Esophagus squamous epithelium (tissue), 5 donors: ENCODE measurements at places on chromosomes 4 and X.

- no peak for DNase-seq
These were observed 868 bp downstream of the PLS3 start for GRCh38 chrX:115561605-115562479.

- DNase-seq: no peak
These were observed 590.3 kb downstream of the PACRGL start for GRCh38 chr4:21290562-21290961.

DNA sequence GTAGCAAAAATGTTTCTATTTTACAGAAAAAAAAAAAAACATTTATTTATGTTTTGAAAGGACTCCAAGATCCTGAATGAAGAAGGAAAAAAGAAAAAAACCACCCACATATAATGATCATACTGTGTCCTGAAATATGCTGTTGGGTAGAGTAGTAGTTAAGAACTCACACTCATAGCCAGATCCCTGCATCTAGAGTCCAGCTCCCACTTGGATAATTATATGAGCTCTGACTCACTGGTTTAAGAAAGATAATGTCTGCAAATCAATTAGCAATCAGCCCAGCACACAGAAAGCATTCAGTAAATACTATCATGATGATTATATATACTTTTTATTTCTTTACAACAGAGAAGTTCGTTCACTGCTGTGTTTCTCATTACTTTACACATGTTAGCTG is 46.7 kb upstream of the MXRA5 start:
- DNase-seq: no peak

GRCh38 chr4:124839786-124840390 is 127.4 kb upstream of the ANKRD50 start:
- DNase-seq: no peak

GRCh38 chr4:27129871-27130366 is 269.3 kb downstream of the STIM2 start:
- no peak for DNase-seq

DNA sequence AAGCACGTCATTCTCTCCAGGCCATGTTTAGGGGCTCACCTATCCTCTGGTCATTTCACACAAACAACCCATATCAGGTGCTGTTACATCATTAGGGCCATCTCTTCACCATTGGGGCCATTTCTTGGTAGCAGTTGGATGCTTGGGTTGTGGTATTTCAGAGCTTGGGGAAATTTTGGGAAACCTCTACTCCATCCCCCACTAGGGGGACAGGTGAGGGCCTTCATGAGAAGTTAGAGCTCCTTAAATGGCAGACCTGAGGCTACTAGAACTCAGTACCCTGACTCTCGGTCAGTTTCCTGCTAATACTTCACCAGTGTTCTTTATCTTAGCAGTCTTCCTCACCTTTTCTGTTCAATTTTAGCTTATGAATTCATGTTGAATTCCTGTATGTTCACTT is 50.2 kb downstream of the ZNF827 start:
- no peak for DNase-seq

- DNase-seq: no peak
These were observed 61.0 kb downstream of the HPRT1 start for GRCh38 chrX:134520860-134521390.

- no peak for DNase-seq
These were observed 332.1 kb downstream of the ARAP2 start for GRCh38 chr4:35912174-35912573.

GRCh38 chrX:23501974-23502373 is 165.3 kb upstream of the PRDX4 start:
- DNase-seq: no peak

- DNase-seq: no peak
These were observed 129.0 kb upstream of the MAMLD1 start for GRCh38 chrX:150234126-150234525.

DNA sequence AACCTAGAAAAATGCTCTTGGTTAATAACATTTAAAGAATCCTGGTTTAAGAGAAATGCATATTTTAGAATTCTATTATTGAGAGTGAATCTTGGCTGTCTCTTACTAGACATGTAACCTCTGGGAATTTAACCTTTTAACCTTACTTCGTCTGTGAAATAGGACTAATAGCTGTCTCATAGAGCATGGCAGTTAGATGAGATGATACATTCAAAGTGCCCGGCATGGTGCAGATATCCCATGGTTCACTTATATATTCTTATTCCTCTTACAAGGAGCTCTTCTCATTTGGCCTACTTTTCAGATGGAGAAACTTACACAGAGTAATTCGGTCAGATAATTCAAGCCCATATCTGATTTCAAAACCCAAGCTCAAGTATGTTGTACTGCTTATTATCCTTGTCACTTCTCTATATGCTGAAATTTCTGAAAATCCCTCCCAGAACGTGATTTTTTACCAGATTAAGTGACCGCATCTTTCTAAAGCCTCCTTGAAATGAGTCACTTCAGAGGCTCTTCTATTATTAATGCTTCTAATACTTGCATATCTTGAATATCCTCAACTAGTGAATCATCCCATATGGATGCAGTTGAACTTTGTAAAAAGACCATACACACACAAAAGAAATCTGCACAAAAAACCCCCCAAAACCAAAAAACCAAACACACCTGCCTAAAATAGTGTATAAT is 4.9 kb downstream of the CDKN2AIP start:
- no peak for DNase-seq

- DNase-seq: no peak
These were observed 156.8 kb upstream of the HS3ST1 start for GRCh38 chr4:11585506-11585905.

DNA sequence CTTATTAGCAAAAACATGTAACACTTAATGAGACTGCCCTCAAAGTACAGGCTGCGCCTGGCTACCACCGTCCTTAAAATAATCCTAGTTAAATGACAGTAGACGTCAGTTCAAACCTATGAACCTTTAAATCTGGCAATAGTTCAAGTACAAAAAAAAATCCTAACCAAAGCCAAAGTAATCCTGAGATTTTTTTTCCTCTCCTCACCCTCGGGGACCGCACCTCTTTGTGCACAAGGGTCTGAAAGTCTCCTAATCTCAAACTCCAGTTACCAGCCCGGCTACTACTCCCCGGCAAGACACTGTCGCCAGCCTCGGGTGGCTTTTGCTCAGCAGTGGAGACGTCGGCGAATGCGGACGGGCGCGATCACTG is 439 bp downstream of the SEC31A start:
- DNase-seq: no peak
